Astrocyte of the spinal cord (primary cell): ENCODE measurements at places on chromosomes 2 and 18.

DNA sequence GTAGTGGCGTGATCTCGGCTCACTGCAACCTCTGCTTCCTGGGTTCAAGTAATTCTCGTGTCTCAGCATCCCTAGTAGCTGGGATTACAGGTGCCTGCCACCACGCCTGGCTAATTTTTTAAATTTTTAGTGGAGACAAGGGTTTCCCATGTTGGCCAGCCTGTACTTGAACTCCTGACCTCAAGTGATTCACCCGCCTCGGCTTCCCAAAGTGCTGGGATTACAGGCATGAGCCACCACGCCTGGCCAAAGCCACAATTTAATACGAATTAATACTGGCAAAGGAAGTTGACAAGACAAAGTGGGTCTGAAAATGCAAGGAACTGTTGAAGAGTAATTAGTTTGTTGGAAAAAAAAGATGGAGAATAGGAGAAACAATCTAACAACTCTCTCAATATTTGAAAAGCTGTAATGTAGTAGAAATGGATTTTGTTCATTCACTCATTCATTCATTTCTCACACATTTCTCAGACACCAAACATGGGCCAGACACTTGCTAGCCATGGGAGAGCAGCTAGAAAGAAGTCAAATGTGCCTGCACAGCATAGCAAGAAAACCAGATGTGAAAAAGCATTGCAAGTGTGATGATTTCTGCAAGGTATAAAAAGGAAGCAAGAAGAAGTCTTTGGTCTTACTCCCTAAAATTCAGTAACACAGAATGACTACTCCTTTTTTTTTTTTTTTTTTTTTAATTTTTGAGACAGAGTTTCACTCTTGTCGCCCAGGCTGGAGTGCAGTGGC is 39.4 kb upstream of the ATL2 start:
- no peak for DNase-seq

GRCh38 chr2:133865141-133865540 is 296.9 kb upstream of the NCKAP5 start:
- no peak for DNase-seq

- peak; percentile 26 for DNase-seq
These were observed 1.9 kb downstream of the SP5 start for GRCh38 chr2:170716851-170717598.

GRCh38 chr2:138373993-138374408 is 127.6 kb upstream of the SPOPL start:
- DNase-seq = peak; percentile 50

DNA sequence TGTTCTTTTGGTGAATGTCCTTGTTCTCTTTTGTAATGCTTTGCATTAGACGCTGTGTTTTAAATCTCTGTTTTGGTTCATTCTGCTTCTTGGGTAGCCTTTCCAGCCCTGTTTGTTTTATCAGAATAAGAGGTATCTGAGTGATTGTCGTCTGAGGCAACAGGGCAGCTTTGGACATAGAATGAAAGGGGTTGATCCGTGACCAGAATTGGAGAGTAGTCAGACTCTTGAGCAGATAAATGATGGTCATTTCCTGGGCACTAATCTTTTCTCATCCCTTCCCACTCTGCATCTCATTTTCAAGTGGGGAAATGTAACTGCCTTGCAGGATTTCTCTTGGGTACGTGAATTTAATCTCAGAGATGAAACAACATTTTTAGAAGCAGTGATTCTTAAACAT is 61.4 kb downstream of the TAF4B start:
- DNase-seq = no peak

DNA sequence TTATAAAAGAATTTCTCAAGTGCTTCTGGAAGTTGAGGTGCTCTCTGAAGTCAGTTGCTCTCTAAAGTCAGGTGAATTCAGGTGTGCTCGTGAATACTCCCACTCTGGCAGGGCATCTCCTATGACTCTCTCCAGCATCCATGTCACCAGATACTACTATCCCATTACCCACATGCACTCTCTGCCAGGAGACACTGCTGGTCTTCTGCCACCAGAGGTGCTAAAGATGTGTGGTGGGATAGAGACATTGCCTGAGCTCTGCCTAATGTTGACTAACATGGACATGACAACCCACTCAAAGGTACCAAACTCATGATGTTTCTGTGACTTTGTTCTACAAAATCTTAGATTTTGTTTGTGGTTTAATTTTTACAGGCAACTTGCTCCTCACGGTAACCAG is 106.4 kb upstream of the HNRNPA3 start:
- no peak for DNase-seq

DNA sequence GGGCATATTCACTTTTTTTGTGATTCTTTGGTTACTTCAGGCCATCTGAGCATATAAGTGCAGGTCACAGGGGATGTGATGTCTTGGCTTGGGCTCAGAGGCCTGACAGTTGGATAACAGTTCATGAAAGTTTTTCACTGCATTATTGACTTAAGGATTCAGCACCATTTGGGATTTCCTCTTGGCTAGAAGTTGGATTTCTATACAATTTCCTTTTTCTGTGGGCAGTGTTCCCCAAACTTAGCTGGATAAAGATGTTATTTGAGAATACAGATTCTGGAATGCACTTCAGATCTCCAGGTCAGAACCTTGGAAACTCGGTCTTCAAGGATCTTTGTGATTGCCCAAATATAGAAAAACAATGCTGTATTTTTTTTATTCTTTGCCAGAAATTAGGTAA is 78.0 kb downstream of the GALNT3 start:
- DNase-seq = no peak
